Progenitor cell of endocrine pancreas (in vitro differentiated cells): ENCODE measurements at places on chromosomes 2 and 18. TPM values are rescaled to one million over a fixed set of nuclear protein-coding genes. Genes with fewer than 3 reads are reported as not detected.

Gene SERPINB7
- not detected in 2 replicates for total RNA-seq

Gene CPS1
- total RNA-seq: 3.3 and 4.9 TPM in 2 replicates

Gene NLRC4
- total RNA-seq: not detected in 2 replicates

Gene SFTPB
- total RNA-seq: not detected in 2 replicates

Gene SPHKAP
- 0.07 TPM in 2 replicates for total RNA-seq

Gene RUFY4
- total RNA-seq: not detected in 2 replicates

Gene PJVK
- 7.7 and 9.2 TPM in 2 replicates for total RNA-seq

Gene FRZB
- 38.2 and 45.5 TPM in 2 replicates for total RNA-seq

DNA sequence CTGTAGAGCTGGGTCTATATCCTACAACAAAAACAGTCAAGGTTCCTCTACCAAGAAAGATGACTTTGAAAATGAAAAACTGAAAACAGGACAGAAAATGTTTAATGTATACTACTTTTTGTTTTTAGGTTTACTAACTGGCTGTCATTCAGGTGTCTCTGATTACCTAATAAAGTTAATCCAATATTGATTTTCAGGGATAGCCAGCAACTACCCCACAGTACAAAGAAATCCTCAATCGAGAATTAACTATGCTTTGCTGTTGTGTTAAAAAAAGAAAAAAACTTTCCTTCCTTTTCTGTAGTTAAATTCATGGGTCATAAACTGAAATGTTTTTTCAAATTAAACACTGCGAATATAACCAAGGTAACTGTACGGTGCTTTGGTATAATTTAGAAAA lies 45.8 kb downstream of the TTR start:
- H3K27me3 ChIP-seq: no peaks in the 10 kb centered on the region
- DNase-seq: no peak
- no peak overlapping the region for H3K4me3 ChIP-seq
- no peak overlapping the region for H3K27ac ChIP-seq
- H3K4me1 ChIP-seq: no peaks in the 10 kb centered on the region

DNA sequence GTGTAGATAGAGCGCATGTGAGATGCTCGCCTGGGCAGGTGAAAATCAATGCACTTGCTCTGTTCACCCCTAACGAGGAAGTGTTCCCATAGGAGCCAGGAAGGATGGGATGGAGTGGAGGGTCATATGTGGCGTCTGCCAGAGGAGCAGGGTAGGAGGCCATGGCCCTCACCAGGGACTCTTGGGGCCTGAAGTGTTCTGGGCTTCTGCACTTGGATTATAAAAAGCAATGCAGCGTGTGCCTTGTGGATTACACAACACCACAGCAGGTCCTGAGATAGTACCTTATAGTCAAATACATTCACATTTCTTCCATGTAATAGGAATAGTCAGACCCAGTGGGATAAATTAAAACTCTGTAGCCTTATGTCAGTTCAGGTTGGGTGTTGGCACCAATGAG lies 100.1 kb downstream of the CABLES1 start:
- no peak overlapping the region for H3K27ac ChIP-seq
- no peak overlapping the region for H3K4me3 ChIP-seq
- H3K27me3 ChIP-seq: no peaks in the 10 kb centered on the region
- no peak for DNase-seq

DNA sequence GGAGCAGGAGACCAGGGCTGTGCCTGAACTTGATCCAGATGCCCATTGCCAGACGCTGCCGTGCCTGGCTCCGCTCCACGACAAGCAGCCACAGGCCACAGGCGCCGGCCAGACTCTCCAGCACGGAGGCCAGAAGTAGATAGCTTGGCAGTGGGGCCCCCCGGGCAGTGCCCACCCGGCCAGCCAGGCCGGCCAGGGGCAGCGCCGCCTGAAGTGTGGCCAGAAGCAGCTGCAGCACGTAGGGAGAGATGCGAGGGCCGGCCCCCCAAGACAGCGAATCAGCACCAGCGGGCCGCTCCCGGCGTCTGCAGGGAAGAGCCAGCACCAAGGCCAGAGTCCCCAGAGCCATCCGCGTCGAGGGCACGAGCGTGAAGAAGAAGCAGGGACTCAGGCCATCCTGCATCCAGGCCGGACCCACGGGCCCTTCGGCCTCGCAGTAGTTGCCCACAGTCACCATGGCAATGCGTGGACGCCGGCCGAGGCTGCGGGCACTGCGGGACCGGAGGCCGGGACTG lies 484 bp downstream of the ABCB6 start:
- peak overlapping the region; percentile 79 for H3K4me3 ChIP-seq
- DNase-seq: peak; percentile 47
- peak overlapping the region; percentile 98 for H3K27ac ChIP-seq
- H3K36me3 ChIP-seq: peaks cover 13% of the 10 kb centered on the region
- peaks cover 13% of the 10 kb centered on the region for H3K4me1 ChIP-seq

- no peak for DNase-seq
- peaks cover 2% of the 10 kb centered on the region for H3K27me3 ChIP-seq
- no peak overlapping the region for H3K27ac ChIP-seq
- H3K4me3 ChIP-seq: no peak overlapping the region
- H3K36me3 ChIP-seq: no peaks in the 10 kb centered on the region
These were observed 17.0 kb downstream of the SLC9A2 start for GRCh38 chr2:102636283-102636907.

DNA sequence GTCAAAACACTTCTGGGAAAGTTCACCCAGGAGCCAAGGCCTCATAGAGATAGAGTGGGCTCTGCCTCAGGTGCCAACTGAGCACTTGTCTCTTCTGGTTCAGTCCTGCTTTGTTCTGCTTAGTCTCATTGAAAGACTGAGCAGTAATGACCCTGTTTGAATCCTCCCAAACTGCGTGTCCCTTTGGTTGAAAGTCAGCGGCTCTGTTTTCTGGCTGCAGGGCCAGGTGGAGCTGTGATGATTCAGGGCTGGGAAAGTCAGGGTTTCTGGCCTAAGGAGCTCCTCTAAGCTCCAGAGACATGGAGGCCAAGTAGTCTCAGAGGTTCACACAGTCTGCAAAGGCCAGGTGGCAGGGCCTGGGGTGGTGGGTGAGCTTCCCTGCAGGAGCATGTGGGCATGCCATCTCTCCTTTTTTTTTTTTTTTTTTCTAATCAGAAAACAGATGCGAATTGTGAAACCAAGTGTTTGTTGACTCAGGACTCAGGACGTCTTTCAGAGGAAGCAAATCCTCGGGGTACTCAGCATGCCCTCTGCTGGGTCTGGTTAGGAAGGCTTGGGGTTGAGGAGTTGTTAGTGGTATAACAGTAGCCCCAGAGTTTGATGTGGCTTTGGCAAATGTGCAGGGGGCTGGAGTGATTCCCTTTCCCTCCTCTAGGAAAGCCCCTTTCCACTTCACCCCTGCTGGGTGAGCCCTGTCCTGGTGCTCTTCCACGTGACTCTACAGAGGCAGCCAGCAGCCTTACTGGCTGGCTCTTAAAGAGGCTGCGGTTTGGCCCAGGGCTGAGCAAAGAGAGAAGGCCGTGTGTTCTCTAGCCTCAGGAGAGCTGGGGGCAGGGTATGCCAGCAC lies 38.3 kb downstream of the TMEM17 start:
- no peak for DNase-seq
- peaks cover 3% of the 10 kb centered on the region for H3K27me3 ChIP-seq
